ENCODE measurements at places on chromosomes 3 and 15.
A peak's percentile ranks its signal among the peaks of the same experiment; 100 is the strongest.

DNA sequence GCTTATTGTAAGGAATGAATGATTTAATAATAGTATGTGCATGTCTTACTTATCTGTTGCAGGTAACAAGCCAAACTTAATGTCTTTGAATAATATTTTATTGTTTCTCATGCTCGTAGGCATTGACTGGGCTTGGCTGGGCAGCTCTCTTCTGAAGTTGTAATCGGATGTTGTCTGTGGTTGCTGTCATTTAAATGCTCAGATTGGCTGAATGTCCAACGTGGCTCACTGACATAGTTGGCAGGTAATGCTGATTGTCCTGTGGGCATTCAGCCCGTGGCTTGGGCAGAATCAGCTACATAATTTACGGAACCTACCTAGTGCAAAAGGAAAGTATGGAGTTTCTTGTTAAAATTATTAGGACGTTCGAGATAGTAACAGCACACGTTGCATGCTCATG is 297.4 kb upstream of the GBE1 start:
- no peak for DNase-seq

DNA sequence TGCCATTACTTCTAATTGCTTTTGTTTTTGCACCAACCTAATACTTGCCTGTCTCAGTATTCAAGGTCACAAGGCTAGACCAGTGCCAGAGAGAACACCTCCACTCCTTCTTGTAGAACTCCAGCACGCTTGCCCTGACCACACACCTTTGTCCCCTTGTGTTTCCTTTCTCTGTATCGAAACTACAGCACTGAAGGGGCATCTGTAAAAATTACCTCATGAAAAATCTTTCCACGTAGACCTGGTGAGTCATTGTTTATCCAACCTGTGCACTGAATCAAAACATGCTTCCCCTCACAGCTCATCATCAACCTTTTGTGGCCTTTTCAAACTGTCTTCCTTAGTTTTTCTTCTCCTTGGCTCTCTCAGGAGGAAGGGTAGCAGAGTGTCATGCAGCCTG is 259.5 kb downstream of the THRB start:
- peak; percentile 27 for DNase-seq

DNA sequence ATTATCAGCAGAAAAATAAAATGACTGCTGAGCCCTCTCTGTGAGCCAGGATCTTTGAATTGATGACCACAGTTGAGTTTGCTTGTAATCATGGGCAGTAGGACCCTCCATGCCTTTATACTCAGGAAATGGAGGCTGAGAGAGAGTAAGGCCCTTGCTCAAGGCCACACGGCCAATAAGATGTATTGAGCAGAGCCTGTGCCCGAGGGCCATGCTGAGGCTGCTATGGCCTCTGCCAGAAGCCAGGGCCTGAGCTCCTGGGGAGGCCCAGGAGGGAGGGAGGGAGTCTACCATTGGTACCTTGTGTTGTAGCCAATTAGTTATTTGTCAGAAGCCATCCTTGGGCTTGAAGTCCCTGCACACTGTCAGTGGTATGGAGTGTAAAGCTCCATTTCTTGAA is 151.4 kb downstream of the DNAJB8 start:
- DNase-seq, result no peak

GRCh38 chr3:10505050-10505790 is at the start of gene ATP2B2:
TSS of gene ATP2B2 (minus strand) at chr3:10505586. CDS start at chr3:10449543, 56,043 bp downstream.
- peak; percentile 18 for DNase-seq

DNA sequence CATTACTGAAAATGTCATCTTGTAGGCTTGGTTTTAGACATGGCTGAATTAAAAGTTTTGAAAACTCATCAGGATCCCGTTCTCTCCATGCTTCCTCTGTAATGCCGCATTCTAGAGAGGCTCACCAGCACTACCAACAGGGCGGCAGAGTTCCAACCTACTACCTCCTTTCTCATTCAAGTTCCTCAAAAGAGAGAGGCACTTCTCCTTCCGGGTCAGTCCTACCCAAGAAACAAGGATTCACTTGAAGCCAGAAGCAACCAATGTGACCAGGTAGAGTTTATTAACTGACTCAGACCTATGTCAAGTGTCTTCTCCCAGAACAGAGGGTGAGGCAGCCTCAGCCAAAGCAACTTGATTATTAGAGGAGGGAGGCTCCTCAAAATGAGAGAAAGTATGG is 59.8 kb upstream of the GYG1 start:
- no peak for DNase-seq

- DNase-seq, result no peak
These were observed 151.4 kb downstream of the RAP2B start for GRCh38 chr3:153313302-153313965.

DNA sequence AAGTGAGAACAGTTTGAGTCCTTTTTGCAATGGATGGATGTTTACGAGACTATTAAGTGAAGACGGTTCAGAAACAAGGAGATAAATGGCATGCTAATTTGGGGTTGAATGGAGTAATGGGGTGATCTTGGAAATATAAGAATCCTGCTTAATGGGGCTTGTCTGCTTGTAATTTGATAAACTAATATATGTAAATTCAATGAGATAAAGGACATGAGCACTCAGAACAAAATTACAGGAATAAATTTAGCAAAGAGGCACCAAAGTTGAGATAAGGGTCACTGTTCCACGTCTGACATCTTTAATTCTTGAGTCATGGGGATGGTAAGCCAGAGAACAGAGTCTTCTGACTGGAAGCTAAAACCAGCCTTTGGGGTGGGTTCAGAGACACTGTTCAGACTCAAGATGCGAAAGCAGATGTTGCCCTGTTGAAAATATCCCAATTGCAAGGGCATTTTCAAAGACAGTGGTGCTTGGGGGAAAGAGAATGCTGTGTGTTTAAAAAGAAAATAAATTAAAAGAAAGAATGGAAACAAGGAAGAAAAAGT is 67.8 kb upstream of the CHRNB4 start:
- no peak for DNase-seq

GRCh38 chr15:61122647-61123375 is 106.3 kb downstream of the RORA start:
- DNase-seq, result no peak

DNA sequence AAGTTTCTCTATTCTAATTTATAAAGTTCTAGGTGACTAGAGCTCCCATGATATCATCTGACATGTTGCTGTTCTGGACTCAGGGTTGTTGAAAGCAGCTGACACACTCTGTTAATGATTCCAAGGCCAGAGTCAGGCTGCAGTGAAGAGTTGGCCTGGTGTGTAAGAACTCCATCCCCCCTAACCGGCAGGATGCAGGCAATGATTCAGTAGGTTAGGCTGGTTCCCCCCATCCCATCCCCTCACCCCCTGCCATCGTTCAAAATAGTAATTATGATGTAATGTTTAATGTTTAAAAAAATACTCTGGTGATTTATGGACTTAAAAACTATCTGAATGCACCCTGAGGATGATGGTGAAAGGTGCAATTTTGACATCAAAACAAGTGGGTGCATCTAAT is 4.6 kb upstream of the TRIM71 start:
- DNase-seq, result no peak

GRCh38 chr15:52493968-52494367 is 34.7 kb downstream of the MYO5A start:
- DNase-seq, result no peak

DNA sequence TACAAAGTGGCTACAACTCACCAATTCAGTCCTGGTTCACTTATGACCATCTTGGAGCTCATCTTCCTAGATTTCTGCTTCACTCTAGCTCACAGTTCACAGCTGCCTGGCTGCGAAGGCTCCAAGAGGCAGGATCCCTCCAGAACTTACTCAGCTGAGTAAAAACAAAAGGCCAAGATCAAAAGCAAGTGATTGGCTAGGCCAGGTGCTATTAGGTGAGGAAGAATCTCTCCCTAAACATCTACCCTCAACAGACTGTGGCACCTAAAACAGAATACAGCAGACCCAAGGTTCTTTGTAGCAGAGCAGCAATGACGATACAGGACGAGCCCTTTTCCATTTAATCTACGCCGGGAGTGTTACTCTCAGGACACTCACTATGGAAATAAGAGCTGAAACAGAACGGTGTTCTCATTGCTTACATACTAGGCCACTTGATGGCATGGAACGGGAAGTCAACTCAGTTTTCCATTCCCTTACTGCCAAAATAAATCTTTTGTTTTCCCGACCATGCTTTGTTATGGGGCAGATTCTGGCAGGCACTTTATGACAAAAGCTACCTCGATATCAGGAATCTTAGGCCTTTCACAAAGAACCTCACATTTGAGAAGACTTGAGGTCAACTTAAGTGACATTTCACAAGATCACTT is 901 bp downstream of the ICE2 start:
- peak; percentile 25 for DNase-seq
